ENCODE measurements at places on chromosomes 3 and 15.

- no peak for DNase-seq
Measured at GRCh38 chr3:147652651-147653366, 243.6 kb downstream of the ZIC1 start.

- no peak for DNase-seq
Measured at GRCh38 chr3:145727476-145727875, 433.5 kb downstream of the PLOD2 start.

DNA sequence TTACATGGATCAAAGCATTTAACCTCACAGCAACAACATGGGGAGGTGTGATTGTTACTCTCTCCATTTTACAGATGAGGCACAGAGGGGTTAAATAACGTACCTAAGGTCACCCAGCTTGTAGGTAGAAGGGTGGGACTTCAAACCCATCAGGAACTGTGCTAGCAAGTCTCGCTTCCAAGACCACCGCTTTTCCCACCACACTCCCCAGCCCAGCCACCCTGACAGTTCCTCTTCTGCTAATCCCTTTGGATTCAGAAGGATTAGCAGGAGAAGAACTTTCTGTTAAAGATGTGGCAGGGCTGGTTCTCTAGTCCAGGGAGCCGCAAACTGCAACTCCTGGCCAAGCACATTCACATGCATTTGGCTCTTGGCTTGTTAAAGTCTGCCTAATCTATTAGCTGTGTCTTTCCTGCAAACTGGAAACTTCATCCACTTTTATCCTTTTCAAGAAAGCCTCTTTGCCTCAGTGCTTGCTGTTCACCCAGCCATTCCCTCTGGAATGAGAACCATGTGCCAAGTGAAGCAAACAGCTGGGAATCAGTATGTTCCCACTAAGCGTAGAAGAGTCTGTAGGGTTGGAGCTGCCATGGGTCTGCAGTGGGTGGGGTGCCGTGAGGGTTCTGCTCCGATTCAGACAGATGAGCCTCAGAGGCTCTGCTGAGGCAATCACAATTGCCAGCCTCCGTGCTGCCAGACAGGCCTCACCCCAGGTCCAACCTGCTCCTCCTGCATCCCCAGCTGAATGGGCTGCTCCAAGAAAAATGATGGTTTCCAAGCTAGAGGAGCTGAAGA is 44.6 kb downstream of the POMGNT2 start:
- no peak for DNase-seq

- peak; percentile 40 for DNase-seq
Measured at GRCh38 chr15:51681303-51681963, at the start of gene SCG3. TSS of gene SCG3 (plus strand) at chr15:51681503. CDS start at chr15:51681756, 253 bp downstream.

DNA sequence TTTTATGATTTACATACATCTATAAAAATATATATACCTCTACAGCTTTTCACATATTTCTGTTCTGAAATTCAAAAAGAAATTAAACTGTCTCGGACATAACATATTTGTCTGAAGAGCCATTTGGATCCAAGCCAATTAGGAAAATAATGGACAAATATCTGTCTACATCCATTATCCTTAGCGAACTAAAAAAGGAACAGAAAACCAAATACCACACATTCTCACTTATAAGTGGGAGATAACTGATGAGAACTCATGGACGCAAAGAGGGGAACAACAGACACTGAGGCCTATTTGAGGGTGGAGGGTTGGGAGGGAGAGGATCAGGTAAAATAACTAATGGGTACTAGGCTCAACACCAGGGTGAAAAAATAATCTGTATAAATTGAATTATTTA is 829.4 kb upstream of the ALCAM start:
- no peak for DNase-seq

GRCh38 chr15:85925649-85926237 is 131.0 kb upstream of the KLHL25 start:
- DNase-seq = no peak

- DNase-seq = no peak
Measured at GRCh38 chr3:119796368-119796767, 14.5 kb downstream of the NR1I2 start.

DNA sequence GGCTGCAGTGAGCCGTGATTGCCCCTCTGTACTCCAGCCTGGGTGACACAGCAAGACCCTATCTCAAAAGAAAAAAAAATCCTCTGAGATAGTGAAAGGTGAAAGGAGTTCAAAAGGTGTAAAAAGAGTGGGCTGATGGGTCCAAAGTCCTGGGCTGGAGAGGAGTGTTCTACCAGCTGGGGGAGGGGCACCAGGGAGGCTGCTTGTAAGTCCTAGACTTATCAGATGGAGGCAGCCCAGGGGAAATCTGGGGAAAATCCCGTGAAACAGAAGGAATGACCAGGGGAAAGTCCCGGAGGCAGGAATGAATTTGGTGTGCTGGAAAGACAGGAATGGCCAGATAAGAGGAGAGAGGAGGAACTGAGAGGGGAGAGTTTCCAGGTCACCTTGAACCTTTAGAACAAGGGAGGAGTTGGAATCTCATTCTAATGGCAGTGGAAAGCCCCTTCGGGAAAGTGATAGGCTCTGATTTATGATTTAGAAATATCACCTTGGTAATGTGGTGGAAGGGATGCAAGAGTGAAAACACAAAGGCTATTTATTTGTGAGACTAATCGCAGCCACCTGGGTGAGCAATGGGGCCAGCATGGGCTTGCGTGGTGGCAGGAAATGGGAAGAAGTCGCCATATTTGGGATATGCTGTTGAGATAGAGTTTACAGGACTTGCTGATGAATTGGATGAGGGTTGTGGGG is 23.4 kb upstream of the PPP4R2 start:
- DNase-seq = no peak

DNA sequence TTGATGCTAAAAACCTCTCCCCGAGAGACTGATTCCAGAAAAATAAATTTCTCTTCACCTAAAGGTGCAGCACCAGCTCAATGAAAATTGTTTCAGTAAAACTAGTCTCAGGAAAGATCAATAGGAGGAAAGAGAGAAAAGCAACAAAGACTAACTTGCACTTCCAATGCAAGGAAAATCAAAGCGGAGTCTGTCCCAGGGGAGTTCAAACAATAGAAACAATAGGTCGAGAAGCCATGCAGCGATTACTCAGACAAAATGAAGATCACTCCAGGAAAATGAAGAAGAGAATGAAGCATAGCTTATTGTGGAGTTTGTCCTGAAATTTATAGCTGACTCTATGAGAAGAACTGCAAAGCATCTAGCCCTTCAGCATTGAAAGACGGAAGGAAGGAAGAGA is 105.1 kb upstream of the FRMD4B start:
- DNase-seq = no peak

- no peak for DNase-seq
Measured at GRCh38 chr3:155661760-155662159, 83.1 kb downstream of the PLCH1 start.
